ENCODE measurements at places on chromosomes 5 and 9.

- no peak for DNase-seq
These were observed 33.9 kb downstream of the MRPS30 start for GRCh38 chr5:44842496-44843282.

- DNase-seq, result no peak
These were observed 4.7 kb upstream of the ZNF354C start for GRCh38 chr5:179055436-179055835.

GRCh38 chr5:56070851-56071465 lies 76.2 kb upstream of the IL6ST start:
- DNase-seq, result no peak

DNA sequence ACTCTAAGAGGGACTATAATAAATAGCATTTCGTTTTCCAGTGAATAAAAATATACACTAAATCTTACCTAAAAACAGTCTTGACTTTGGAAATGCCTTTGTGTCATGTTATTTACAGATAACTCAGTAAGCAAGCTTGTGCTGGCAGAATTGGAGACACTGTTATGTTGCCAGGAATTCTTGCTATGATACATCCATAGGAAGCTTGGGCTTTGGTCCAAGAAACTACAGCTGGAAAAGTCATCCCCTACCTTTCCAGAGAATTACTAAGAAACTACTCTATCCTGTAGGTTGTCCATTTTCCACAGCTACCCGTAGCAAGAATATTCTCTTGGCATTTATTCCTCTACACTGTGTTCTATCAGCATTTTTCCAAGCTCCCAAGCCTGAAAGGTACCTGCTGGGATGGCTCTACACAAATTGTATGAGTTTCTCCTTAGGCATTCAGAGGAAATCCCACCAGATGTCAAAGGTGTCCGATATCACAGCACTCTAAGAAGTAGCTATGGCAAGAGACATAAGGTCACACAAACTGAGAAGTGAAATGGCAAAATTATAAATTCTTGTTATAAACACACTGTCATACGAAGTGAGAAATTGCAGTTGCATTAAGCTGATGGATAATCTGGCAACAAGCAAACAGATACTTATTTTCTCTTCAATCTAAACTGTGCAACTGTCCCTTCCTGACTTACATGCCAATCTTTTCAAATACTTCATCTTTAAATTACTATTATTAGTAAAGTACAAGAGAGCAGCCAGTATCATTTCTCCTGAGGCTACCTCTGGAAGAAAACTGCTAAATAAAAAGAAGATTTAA lies 68.5 kb downstream of the MCTP1 start:
- no peak for DNase-seq
